Stimulated activated CD4-positive, alpha-beta T cell treated with anti-CD3 and anti-CD28 coated beads, Interleukin-15, amount 100 ng/mL, for 1 hour (primary cell): ENCODE measurements at places on chromosomes 11 and 22.

DNA sequence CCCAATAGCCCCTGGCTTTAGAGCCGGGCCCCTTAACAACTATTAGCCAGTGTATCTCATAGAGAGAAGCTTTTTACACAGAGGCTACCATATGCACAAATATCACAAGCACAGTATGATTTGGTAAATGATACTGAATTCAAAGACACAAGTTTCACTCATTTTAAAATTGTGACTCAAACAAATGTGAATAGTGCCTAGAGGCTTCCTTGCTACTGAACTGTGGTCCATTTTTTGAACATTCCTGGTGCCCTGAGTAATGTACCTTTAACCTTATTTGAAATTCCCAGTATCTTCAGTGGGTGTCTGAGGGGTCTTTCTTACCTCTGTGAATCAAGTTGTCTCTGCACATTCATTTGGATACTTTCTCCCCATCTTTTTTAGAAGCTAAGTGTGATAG, 156.2 kb downstream of the MAML2 start:
- DNase-seq, result no peak

- DNase-seq, result no peak
Observed at GRCh38 chr11:64742087-64742888, 1.7 kb downstream of the RASGRP2 start.

DNA sequence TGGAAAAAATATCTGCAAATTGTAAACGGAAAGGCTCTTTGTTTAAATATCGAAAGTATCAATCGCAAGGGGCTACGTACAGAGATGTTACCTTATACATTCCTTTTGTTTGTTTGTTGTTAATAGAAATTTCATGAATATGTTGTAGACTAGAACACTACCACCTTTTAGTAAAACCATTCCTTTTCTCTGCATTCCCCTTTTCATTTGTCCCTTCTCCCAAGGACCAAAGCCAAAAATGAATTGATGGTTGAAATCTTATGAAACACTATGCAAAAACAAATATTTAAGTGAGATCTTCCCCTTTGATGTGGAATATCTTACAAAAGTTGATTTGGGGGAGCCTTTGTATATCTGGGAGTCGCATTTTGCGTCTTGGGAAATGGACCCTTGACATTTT, 2.1 kb downstream of the SLC17A6 start:
- no peak for DNase-seq

GRCh38 chr11:114818382-114818781, 140.1 kb downstream of the NXPE2 start:
- DNase-seq, result no peak

DNA sequence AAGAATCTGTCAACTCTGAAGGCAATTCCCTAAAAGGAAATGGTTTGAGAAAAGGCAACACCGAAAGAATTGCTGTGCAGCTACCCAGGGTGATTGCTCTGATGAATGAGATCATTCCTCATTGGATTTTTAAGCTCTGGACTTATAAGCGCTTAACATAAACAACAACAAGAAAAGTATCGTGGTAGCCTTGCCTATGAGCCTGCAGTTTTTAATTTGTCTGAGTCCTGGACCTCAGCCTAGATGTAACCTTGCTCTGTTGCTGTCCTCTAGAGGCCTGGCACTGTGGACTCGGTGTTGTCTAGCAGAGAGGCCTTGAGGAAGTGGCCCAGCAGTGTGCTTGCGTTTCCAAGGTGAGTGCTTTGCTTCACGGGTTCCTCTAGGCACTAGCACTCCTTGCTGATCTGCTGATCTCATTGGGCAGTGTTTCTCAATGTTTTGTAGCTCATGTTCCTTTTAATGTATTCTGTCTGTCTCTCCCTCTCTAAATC, 20.4 kb downstream of the CCDC81 start:
- DNase-seq, result no peak

GRCh38 chr11:94533696-94534630, 9.8 kb upstream of the FUT4 start:
- no peak for DNase-seq

- DNase-seq, result no peak
Observed at GRCh38 chr22:20904008-20904979, 12.9 kb upstream of the CRKL start.

GRCh38 chr11:76161261-76161961, 44.9 kb downstream of the WNT11 start:
- DNase-seq, result no peak

- no peak for DNase-seq
Observed at GRCh38 chr11:93654226-93654625, 7.3 kb upstream of the CEP295 start.

DNA sequence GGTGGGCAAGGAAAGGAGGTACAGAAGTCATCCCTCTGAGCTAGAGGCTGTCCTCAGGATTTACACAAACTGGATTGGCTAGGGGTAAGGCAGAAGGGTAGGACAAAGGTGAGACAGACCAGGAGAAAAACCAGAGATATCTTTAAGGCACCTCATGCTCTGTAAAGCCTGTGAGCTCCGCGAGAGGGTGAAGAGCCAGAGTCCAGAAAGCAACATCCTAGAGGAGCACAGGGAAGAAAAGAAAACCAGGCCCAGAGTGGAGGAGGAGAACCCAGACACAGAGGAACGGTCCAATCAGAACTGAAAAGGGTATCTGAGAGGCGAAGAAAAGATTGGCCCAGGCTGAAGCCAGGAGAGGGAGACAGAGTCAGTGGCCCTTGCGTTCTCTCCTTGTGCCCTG, 5.1 kb downstream of the SLC37A4 start:
- no peak for DNase-seq

DNA sequence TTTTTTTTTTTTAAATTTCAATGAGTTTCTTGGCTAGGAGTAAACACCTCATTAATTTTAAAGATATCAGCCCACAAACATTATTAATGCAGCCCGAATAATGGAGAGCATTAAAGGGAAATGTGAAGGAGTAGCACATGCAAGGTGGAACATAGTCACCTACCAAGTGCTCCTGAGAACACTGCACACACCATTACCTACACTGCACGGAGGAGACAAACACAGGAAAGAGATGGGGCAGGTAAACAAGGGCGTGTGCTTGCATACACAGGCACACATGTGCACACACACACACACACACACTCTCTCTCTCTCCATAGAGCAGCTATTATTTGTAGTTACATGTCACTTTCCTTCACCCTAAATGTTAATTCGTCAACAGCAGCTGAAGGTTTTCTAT, 30.2 kb downstream of the HTR3B start:
- DNase-seq, result no peak

DNA sequence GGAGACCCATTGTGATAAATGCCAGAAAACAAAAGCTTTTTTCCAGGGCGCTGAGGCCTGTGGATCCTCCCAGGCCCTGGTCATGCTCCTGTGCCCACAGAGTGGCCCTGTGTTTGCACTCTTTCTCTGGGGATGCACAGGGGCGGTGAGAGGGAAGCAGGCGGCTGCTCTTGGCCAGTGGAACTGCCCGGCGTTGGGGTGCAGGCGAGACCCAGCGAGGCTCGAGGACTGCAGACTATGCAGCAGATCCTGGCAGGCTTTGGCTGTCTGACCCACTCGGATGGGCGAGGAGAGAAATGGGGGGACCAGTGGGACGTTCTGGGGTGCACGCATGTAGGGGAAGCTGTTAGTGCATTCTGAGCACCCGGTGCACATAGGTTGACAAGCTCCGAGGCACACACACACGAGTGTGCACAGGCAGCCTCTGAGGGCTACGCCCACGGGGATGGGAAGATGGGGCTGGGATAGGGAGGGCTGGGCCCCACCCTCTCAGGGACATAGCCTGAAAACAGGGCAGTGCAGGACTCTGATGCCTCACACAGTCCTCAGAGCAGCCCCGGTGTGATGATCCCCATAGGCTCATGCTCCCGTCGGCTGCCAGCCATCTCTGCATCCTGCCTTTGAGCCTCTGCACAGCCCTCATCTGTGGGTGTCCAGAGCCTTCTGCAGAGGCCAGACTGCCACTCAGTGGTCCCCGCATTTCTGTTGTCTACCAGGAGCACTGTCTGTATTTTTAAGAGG, 1233.5 kb downstream of the BRD1 start:
- no peak for DNase-seq

DNA sequence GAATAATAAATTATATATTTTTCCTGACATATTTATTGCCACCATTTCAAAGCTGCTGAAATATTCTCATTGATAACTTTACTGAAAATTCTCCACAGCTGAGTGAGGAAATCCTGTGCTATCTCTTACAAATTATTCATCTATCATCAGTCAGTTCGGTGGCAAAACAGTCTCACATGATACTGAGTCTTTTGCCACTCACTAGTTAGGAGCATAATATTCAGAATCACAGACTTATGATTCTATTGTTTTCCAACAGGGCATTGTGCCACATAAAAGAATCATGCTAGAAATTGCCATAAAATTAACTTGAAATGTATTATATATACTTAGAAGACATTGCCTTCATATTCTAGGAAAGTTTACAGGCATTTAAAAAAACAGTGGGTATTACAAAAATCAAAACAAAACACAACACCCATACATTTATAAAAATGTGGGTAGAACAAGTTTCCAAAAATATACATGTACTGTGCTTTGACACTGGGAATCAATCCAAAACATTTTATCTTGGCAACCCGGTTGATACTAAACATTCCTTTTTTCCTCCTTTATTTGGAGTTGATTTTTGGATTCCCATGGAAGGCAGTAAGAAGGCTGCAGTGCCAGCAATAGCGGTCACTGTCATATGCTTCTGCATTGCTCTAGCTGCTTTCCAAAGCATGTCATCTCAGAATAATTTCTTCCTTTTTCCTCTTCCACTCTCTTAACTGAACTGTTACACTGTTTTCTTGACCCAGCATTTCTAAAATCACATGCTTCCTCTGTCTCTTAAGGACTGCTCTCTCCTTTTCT, 42.5 kb downstream of the ATG16L2 start:
- no peak for DNase-seq

- DNase-seq, result peak; percentile 85
Observed at GRCh38 chr11:118610773-118611432, 3.5 kb downstream of the PHLDB1 start.

GRCh38 chr22:19182472-19183157, 4.1 kb upstream of the SLC25A1 start:
- DNase-seq, result no peak

- DNase-seq, result no peak
Observed at GRCh38 chr11:124898263-124898680, 607 bp upstream of the ROBO4 start.

- DNase-seq, result no peak
Observed at GRCh38 chr22:42879371-42880021, 22.4 kb upstream of the ARFGAP3 start.

GRCh38 chr11:128701086-128701485, 7.2 kb downstream of the FLI1 start:
- DNase-seq, result no peak

- no peak for DNase-seq
Observed at GRCh38 chr11:1151366-1152315, 6.1 kb upstream of the MUC5AC start.

- DNase-seq, result no peak
Observed at GRCh38 chr11:126797457-126798169, 203.0 kb downstream of the KIRREL3 start.

- no peak for DNase-seq
Observed at GRCh38 chr11:130637566-130637965, 189.1 kb downstream of the ADAMTS15 start.

- DNase-seq, result no peak
Observed at GRCh38 chr11:110850846-110851245, 138.6 kb upstream of the ARHGAP20 start.

DNA sequence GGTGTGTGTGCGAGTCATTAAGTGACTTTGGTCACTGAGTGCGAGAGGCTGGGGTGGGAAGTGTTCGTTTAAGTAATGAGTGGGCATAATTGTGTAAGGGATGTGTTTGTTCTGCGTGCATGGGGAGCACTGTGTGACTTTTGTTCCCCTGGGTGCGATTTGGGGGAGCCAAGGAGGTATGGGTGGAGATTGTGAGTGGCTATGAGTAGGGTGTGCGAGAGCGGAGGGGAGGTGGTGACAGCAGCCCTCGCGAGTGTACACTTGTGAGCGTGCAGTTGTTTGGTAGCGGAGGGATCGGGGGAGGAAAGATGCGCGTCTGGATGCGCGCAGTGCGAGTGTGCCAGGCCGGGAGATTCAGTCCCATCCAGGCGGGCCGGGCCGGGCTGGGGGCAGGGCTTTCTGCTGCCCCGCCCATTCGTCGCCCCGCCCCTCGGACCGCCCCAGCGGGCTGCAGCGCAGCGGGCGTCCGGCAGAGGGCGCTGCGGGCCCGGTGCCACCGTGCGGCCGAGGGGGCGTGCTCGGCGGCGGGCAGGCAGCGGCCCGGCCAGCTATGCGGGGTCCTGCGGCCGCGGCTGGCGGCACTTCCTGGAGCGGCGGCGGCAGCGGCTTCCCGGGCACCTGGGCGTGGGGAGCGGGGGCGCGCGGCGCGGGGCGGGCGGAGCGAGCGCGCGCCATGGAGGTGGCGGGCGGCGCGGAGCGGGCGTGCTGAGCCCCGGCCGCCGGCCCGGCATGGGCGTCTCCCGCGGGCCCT, at the start of gene DGKZ:
Gene DGKZ, plus strand, starts transcription at position 578 of the 751 bp plus-strand sequence. CDS start 197 bp downstream, outside the sequence.
- peak; percentile 87 for DNase-seq

DNA sequence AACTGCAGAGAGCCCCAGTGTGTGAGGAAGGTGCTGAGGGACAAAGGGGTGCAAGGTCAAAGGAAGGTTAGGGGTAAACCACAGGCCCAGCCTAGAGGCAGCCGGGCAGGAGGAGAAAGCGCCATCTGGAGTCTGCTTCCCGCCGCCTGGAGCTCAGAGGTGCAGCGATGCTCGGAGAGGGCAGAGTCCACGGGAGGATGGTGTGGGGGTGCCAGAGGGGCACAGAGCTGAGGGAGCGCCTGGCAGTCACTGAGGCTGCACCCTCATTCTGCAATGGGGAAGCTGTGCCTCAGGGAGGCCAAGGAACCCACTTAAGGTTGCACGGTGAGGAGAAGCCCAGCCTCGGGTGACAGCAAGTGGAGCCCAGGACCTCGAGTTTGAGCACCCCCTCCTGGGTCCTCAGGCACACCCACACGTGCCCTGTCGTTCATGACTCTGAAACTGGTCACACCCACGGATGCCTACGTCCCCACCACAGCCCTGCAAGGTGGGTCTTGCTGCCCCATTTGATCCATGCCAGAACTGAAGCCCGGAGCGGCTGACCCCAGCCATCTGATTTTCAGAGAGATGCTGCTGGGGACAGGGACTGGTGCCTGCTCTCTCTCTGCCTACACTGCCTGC, 1.6 kb downstream of the IL2RB start:
- DNase-seq, result peak; percentile 9

DNA sequence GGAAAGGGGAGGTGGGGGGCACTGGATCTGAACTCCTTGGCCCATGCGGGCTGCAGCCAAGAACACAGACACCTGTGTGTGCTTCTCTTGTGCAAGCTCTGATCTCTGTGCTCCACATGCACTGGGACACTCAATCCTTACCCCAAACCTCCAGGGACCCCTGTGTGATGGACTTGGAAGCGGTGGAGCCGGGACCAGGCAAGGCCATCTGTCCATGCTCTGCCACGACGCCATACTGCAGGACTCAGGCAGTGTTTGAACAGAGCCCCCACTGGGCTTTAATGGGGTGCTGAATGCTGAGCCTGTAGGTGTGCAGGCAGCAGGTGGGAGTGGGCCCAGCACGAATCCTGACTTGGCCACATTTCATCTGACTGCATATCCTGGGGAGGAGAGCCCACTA, 23.4 kb downstream of the PPM1F start:
- DNase-seq, result no peak
